ENCODE measurements at places on chromosomes 1 and 21.

- DNase-seq = no peak
Observed at GRCh38 chr1:63414691-63415365, 47.4 kb downstream of the ALG6 start.

DNA sequence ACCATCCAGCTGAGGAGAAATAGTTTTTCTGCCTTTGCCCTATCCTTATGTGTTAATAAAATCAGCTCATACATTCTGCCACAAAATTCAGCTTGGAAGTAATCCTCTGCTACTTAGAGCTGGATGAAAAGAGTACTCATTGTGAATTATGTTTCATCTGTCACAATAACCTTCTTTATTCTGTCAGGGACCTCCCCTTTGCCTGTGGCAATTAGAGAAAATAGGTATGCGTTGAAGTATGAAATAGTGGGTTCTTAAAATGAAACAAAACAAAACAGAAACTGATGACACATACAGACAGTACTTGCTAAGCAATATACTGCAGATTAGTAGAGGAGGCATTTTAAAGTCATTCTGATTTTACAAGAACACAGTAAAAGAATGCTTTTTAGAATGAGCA, 578.5 kb downstream of the USP25 start:
- DNase-seq = no peak

DNA sequence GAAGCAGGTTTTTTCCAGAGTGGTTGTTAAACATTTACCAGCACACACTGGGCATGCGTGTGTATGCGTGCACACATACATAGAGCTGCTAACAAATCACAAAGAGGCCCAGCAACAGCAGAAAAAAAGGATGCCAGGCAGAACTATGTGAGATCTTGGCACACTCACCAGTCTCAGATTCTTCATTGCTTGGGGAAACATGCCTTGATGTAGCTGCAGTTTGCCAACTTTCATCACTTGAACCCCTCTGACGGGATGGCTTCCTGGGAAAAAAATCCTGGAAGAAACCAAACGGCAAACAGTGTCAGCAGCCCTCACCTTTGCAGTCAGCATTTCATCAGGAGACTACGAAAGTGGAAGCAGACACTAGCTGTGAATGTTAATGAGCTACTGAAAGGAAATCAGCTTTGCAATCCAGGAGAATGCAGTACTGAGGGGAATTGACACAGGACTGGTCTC, 609.1 kb downstream of the KIF26B start:
- DNase-seq = no peak

GRCh38 chr1:41767534-41768525, 150.9 kb downstream of the HIVEP3 start:
- DNase-seq = no peak

DNA sequence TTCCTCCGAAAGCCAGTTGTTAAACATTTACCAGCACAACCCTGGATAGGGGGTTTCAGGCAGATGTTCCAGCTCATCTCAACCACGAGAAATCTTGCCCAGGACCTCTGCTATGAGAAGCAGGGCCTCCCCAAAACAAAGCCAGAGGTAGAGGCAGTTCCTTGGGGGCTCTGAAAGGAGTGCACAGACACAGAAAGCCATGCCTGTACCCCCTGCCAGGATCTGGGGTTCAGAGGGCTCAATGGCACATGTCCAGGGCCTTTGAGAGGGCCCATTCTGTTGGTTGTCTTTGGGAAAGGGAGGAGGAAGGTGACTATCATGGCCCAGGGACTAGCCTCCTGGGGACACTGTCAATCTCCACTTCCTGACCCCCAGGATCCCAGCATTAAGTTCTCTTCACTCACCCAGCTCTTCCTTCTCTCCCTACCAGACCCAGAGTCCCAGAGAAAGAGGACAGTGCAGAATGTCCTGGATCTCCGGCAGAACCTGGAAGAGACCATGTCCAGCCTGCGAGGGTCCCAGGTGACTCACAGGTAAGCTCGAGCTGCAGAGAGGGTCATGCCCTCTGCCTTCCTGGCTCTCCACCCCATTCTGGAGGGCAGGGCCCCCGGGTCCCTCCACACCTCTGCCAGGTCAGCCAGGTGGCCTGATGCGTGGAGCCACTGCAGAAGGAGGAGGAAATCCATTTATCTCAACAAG, 116.4 kb upstream of the IPO9 start:
- no peak for DNase-seq

GRCh38 chr21:36628761-36629460, 70.0 kb upstream of the SIM2 start:
- DNase-seq = no peak

GRCh38 chr21:36728371-36729111, 29.6 kb downstream of the SIM2 start:
- no peak for DNase-seq

GRCh38 chr1:82978461-82979324, 1020.2 kb downstream of the TTLL7 start:
- DNase-seq = no peak

DNA sequence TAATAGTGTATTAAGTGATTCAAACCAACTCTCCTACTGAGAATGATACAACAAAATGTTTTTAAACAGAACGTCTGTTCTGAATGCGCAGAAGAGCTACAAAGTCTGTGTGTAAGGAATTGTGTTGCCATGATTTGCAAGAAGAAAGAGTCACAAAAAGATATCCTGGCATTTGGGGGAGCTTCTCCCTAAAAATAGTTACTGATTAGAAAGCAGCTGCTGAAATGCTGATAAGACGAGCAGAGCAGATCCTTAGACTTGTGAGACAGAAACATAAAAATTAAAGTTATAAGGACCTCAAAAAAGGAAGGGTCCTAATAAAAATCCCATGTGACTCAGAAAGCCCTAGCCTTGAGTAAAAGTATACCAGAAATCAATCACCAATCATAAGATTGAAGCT, 54.9 kb upstream of the CRB1 start:
- no peak for DNase-seq

GRCh38 chr1:37509181-37509580, 5.4 kb downstream of the MEAF6 start:
- DNase-seq = no peak

DNA sequence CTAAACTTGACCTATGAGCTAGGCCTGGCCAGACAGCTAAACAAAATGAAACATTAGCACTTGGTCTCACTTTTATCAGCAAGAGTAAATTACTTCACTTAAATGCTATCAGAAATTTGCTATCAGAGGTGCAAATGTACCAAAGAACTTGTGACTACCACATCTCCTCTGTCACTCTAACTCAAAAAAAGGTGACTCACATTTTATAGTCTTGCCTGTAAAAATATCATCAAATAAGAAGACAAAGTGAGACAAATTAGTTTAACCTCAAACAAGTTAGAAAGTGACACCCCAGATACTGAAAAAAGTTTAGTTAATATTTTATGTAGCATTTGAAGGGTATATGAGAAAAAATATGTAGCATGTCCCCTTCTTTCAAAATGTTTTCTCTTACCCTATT, 76.9 kb downstream of the EPS15 start:
- DNase-seq = no peak

DNA sequence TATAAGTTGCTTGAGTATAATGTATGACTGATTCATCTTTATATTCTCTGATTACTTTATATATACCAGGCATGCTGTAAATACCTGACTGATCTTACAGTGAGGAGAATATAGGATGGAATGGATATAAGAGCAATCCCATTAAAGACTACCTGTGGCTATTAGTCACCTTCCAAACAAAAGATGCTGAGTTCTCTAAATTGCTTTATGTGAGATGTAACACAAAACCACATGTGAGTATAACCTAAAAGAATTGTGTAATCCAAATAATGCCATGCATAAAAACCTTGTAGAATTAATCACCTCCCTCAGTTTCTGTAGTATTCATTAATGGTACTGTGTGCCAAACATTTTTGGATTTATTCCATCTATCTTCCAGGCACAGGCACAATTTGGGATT, 134.6 kb upstream of the LRRC7 start:
- no peak for DNase-seq

DNA sequence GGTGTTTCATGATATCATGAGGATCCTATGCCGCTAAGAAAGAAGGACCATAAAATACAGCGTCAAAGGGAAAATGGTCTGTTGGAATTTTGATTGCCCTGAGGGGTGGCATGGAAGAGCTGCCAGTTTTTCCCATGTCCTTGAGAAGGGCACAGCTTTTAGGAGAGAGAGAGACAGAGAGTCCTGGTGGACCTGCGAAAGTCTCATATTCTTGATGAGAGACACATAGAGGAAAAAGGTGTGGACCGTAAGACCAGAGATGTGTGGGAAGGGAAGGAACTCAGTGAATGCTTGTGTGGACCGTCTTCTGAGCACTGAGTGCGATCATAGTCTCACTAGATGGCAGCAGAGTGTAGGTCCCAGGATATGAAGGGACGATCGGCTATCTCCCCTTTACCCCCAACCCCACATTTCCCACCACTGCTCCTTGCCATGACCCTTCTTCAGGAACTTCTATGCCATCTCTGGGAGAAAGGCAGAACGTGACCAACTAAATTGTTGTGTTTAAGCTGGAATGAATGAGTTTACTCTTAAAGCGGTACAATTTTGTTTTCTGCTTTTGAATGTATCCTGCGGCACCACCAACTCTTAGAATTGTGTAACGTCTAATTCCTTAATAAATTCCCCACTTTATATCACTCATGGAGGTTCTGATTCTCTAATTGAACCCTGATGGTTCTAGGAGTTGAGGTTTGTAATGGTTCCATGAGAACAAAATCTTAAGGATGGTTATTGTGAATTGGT, 117.7 kb downstream of the CTH start:
- no peak for DNase-seq

GRCh38 chr1:147611586-147611985, 58.7 kb downstream of the ACP6 start:
- no peak for DNase-seq

GRCh38 chr1:147472966-147473732, 68.2 kb upstream of the BCL9 start:
- no peak for DNase-seq

DNA sequence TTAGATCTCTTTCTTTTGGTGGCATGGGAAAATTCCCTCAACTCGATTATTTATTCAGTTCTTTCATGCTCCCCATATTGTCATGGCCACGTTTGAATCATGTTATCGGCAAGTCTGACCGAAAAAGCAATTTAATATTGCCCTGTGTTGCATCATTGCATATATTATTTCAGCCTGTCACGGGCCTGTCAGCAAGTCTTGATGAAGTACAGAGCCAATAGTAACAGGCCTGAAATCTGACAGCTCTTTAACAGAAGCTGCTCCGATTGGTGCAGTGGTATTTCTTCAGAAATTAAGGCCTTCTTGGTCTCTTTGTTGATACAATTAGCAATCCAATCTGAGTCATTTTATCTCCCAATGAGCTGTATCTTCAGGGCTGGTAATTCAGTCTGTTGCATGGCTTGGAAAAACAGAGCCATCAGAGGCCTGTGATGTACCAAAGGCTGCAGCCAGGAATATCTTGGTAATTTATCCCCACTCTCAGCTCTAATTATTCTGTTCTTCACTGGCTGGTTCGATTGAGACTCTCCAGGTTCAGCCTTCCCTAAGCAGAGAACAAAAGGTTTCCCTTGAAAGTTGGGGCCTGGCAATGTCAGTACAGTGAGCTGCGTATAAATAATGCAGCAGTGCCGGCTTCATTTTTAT, 149.5 kb downstream of the FGGY start:
- no peak for DNase-seq

DNA sequence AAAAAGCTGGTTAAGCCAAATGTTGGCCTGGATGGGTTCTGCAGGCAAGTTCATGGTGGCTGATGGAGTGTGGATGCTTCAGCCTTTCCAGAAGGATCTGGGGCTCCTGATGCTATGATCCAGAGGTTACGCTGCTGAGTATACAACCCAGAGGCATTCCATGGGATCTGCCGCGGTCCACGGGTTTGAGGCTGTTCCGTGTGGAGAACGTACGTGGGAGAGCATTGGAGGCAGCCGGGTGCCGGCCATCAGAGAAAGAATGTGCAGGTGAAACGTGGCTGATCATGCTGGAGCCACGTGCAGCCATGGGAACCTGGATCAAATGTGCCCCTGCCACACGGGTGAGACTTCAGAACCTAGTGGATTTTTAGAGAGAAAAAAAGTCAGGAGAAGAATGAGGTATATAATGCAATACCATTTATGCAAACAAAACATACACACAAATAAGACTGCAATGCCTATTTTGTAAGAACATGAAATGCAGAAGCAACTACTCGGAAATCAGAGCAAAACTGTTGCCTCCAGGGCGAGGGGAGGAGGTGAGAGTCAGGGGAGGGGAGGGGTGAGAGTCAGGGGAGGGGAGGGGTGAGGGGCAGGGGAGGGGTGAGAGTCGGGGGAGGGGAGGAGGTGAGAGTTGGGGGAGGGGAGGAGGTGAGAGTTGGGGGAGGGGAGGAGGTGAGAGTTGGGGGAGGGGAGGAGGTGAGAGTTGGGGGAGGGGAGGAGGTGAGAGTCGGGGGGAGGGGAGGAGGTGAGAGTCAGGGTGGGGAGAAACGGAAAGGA, 116.5 kb upstream of the C1orf174 start:
- no peak for DNase-seq

- no peak for DNase-seq
Observed at GRCh38 chr1:247357781-247358211, 26.1 kb upstream of the ZNF496 start.

DNA sequence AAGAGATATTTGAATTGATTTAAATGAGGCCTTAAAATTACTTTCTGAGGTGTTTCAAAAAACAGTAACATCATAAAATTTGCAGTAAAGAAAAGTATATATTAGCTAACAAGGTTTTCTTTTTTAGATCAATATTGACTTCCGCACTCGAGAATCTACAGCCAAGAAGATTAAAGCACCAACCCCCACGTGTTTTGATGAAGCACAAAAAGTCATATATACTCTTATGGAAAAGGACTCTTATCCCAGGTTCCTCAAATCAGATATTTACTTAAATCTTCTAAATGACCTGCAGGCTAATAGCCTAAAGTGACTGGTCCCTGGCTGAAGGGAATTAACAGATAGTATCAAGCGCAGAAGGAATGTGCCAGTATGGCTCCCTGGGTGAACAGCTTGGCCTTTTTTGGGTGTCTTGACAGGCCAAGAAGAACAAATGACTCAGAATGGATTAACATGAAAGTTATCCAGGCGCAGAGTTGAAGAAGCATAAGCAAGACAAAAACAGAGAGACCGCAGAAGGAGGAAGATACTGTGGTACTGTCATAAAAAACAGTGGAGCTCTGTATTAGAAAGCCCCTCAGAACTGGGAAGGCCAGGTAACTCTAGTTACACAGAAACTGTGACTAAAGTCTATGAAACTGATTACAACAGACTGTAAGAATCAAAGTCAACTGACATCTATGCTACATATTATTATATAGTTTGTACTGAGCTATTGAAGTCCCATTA, 3.6 kb downstream of the RGS1 start:
- no peak for DNase-seq

DNA sequence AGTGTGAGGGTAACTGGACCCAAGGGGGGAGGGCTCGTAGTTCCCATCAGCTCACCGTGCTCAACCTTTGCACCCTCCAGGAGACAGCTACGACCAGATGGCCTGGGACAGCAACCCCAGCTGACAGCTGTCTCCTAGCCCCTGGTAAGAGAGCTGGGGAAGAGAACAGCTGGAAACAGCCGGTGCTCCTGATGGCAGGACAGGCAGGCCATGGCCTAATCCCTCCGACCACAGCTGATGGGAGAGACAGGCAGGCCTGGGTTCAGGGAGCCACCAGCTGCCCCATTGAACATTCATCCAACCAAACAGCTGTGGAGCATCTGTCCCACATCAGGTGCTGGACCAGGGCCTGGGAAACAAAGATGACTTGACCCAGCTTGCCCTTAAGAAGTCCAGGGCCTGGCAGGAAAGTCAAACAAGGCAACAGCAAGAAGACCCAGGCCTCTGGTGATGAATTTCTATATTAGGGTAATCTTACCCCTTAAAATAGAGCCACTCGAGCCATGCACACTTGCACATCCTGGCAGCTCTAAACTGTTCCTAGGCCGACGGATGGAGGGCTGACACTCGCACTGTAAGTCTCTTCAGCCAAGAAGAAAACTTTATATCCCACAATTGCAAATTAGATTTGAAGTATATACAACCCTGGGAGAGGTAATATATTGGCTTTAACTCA, 12.2 kb downstream of the OLFML2B start:
- no peak for DNase-seq

Data from cortex of kidney (tissue), 1 donor.